ENCODE measurements at places on chromosomes 7 and 10. TPM values are rescaled to one million over a fixed set of nuclear protein-coding genes. Genes with fewer than 3 reads are reported as not detected.

ERVW-1 gene
- 7.5 TPM for total RNA-seq

FZD8 gene
- 13.0 TPM for total RNA-seq

GRCh38 chr7:100157334-100158228 is 942 bp downstream of the TRAPPC14 start:
- peak; percentile 57 for DNase-seq

GRCh38 chr7:17991866-17992648 is 35.6 kb downstream of the PRPS1L1 start:
- no peak for DNase-seq

DNA sequence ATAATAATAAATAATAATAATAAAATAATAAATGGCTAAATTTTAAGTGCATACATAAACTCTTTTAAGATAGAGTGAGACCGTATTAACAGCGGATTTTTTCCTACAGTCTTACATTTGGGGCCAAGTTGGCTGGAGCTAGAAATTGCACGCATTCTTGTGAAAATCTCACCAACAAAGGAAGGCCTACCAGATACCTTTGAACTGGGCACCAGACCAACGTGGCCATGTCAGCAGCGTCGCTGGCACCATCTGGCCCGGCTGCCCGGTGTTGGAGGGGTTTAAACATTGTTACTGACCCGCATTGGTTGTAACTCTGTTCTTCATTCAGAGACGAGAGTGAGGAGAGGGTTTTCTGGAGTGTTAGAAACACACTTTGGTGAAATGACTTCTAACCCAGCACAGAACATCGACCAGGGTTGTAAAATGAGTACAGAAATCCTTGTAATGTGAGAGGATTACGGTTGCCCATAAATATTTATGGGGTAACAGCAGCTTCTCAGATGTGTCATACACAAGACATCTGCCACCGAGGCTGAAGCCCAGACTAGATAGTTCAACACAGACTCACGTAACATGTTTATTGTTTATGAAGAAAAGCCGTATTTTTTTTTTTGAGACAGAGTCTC is 34.6 kb upstream of the UNCX start:
- DNase-seq = no peak

PNLIPRP2 gene
- 0.31 TPM for total RNA-seq

- DNase-seq = no peak
These were observed 10.8 kb downstream of the PRPS1L1 start for GRCh38 chr7:18016547-18017444.

ACTR3C gene
- 13.0 TPM for total RNA-seq

- no peak for DNase-seq
These were observed 29.7 kb downstream of the VIPR2 start for GRCh38 chr7:159114981-159115380.

GRCh38 chr7:102918845-102919244 is 6.0 kb downstream of the LRRC17 start:
- DNase-seq = no peak

DNA sequence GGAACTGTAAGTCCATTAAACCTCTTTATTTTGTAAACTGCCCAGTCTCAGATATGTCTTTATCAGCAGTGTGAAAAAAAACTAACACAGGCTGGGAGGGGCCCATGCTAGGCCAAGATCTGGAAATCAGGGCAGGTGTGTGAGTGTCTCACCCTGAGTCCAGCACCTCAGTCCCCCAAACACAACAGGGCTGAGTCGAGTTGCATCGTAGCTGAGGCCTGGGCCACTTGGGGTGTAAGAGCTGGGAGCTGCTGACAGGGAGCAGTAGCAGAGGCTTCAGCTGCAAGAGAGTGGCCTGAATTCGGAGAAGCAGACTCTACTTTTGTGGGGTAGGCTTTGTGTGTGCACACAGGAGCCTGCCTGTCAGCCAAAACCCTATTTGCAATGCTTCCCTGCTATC is 553.1 kb downstream of the PTPRN2 start:
- no peak for DNase-seq

CUZD1 gene
- 2.0 TPM for total RNA-seq

DNA sequence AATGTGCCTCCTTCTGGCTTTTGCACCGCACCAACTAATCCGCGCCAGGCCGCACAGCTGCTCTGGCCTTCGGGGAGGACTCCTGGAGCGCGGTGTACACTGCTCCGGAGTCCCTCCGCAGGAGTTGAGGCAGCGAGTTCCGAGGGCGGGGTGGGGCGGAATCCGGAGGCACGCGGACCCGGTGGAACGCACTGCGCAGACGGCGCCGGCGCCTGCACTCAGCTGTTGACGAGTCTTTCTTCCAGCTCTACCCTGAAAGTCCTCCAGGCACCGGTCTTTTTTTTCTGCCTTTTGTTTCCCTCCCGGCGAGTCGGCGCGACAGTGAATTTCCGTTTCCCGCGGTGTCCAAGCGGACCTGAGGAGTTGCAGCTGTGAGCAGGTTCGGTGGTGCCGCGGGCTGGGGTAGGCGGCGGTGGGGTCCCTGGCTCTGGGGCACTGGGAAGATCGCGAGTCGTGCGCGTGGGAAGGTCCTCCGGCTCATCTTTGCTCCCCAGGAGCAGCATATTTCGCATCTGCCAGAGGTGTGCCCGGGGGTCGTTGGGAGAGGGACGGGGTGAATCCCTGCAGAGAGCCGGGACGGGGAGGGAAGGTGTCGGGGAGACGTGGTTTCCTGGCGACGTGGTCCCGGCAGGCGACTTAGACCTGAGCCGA is 44.1 kb downstream of the SFTPD start:
- peak; percentile 81 for DNase-seq

GRCh38 chr10:74419958-74420375 is 268.9 kb downstream of the ADK start:
- DNase-seq = no peak

DNA sequence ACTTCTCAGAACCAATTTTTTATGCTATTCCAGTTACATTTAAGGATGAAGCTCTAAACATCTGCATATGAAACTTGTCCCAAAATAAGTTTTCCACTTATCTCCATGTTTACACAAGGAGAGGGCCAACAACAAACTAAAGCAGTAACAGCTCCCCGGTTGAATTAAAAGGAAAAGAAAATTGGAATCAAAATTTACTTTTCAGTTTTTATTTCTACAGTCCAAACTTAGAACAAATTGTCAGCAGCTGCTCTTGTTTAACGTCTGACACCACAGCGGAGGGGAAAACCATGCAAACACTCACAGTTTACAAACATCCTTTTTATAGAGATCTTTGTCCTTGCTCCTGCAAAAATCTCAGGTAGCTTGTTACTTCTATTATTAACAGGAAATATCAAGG is 101.3 kb downstream of the COL28A1 start:
- no peak for DNase-seq

DNA sequence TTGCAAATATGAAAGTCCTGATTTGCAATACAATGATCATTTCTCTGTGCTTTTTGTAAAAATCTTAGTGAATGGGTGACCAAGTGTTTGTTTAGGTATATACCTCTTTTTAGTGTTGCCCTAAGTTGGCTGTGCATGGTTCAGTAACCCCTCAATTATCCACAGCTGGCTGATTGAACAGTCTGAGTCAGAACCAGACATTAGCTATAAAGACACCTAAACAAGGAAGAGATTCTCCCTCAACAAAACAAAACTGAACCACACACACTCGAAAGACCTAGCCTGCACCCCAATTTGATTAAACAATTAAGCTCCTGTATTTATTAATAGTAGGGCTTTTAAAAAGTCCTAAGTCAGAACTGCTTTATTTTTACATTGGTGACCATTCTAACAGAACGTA is 2.8 kb downstream of the RSBN1L start:
- no peak for DNase-seq

GRCh38 chr7:77550586-77550985 is 13.5 kb downstream of the PTPN12 start:
- no peak for DNase-seq

GRCh38 chr7:115043605-115044004 is 121.7 kb downstream of the MDFIC start:
- no peak for DNase-seq

DNA sequence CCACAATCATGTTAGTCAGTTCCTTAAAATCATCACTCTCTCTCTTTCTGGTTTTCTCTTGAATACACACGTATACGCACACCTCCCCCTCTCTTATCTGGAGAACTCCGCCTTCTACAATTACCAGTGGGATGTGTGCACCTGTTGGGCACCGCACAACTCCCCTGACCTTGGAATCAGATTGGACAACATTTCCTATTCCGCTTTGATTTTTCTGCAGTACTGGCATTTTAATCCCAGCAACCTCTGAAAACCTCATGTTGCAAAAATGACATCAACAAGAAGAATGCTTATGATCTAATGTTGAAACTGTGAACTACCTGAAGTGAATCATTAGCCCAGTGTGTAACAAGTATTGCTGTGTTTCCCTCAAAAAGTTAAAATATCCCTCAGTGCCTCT is 109.6 kb downstream of the KIAA1217 start:
- no peak for DNase-seq

DNA sequence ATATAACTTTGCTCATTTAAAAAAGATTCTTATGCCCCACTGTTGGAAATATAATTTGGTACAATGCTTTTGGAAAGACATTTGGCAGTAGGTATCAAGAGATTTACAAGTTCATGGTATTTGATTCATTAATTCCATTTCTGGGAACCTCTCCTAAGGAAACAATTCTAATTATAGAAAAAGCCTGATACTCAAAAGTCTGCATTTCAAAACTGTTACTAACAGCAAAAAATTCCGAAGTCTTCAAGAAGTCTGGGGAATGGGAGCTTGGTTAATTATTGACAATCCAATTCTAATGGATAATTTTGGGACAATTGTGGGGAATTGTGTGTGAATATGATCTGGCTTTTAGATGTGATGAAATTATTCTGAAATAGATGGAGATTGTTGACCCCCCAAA is 59.6 kb downstream of the HDAC9 start:
- no peak for DNase-seq

ING3 gene
- 15.9 TPM for total RNA-seq

GDF2 gene
- 0.39 TPM for total RNA-seq

DNA sequence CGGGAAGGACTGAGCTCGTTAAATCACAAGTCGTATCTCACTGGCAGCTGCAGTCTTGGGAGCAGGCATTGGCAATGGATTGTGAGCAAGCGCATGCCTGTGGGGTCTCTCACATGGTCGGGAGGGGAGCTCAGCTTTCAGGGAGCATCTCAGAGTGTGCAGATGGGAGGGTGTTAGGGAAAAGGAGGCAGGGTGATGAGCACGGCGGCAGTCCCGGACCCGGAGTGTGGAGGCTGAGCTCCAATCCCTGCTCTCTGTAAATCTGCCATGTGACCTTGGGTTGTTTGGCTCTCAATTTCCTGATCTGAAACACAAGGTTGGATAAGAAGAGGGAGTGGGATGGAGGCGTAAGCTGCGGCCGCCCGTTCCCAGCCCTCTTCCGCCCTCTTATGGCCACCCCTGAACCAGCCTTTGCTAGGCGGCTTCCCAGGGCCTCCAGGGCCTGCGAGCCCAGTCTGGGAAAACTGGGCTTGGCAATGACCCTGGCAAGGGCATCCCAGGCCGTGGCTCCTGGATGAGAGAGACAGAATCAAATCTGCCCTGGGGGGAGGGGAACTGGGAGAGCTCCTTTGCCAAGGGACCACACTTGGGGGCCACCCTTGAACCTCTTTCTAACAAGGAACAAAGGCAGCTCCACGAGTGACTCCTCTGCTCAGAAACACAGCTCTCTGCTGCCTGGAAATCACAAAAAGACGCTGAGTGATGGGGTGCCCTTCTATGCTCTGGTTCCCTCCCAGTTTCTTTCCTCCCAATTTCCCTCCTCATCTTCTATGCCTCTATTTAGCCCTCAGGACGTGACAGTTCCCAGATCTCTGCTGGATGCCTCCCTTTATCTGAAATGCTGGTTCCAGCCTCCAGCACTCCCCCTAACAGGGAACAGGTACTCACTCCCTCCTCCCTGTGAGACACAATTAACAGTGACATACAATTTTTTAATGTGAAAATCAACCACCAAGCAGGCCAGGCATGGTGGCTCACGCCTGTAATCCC is 41.7 kb upstream of the LOXL4 start:
- peak; percentile 84 for DNase-seq

DNA sequence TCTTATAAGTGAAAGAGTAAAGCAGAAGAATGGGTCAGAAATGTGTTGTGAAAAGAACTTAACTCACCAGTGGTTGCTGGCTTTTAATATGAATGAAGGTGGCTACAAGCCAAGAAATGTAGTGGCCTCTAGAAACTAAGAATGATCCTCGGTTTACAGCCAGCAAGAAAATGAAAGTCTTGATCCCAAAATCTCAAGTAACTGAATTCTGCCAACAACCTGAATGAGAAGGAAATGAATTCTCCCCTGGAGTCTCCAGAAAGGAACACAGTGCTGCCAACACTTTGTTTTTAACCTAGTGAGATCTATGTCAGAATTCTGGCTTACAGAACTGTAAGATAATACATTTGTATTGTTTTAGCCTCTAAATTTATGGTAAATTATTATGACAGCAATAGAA is 193.0 kb downstream of the FZD1 start:
- DNase-seq = no peak

DNA sequence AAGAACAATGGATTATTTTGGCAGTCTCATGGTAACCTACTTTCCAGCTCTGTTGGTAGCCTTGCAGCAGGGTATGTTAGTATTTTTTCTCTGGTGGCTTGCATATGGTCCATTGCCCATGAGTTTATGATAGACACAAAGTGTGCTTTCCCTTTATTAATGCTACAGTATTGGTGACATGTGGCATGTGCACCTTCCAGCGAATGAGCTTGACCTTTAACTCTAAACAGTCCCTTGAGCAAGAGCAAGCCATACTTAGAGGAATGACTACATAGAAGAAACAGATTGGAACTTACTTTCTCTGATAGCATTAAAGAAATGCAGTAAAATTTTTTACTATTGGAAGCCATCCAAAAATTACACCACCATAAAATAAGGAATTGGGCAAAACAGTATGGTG is 73.9 kb downstream of the VTI1A start:
- DNase-seq = no peak

SCIN gene
- total RNA-seq = 11.4 TPM

GRCh38 chr10:29878492-29878891 is 180.9 kb downstream of the JCAD start:
- DNase-seq = no peak

PNLIPRP1 gene
- not detected for total RNA-seq
